ENCODE measurements at places on chromosomes 6 and 20.

- DNase-seq: no peak
Measured at GRCh38 chr6:2739335-2739734, 11.4 kb downstream of the MYLK4 start.

DNA sequence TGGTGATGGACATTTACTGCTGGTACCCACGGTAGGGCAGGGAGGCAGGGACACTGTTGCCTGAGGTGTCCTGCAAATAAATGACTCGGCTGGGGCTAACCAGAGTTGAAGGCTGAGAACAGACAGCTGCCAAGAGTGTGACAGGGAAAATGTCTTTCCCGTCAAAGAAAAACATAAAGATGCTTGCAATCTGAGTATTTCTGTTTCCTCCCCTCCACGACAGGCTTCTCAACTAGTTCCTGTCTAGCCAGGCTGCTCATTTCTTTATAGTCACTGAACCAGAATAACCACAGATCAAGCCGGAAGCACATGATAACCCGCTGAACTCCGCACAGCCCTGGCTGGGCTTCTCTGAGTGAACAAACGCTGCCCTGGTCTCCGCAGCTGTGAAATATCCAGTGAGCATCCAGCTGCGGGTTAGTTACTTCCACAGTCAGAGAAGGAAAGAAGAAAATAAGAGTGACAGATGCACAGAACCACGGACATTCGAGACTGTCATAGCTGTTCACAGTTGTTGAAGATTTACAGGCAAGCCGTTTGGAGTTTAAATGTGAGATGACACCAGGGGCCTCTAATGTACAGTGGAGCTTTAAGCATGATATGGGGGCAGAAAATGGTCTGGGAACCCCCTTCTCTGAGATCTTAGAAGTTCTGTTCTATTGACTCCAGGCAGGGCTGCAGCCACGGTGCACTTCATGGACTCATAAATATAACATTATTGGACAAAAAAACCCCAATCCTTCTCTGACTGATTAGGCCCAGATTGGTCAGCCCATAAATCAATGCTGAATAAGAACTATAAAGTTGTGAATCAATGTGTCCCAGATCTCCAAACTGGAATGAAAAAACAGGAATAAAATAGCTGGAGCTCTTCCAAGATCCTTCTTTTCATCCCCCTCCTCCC lies 299.9 kb upstream of the SUPT3H start:
- DNase-seq: peak; percentile 61

- no peak for DNase-seq
Measured at GRCh38 chr6:39037707-39038106, 10.9 kb upstream of the GLP1R start.

DNA sequence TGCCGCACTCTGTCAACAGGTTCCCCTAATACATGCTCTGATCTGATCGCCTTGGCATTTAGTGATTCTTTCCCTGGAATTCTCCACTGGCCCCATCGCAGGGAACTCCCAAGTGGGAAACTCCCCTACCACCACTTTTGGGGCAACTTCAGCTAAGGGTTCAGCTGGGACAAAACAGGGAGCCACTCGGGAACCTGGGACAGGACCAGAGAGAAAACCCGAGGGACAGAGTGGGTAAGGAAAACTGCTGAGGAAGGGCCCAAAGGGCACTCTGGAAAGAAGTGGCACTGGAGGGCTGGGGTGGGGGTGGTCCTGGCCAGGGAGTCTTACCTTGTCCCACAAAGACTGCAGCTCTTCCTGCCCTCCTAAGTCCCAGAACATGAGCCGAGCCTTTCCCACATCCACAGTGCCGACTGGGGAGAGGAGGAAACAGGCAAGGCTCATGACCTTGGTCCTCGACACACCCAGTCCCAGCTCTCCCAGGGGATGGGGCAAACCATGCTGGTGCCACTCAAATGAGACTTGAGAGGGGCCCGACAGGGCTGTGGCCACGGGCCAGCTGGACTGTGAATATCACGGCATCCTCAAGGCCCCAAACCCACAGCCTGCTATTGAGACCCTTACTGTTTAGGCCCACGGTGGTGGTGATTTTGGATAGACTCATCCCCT lies 1.6 kb downstream of the ARFRP1 start:
- no peak for DNase-seq

GRCh38 chr6:52515219-52515960 lies 61.5 kb downstream of the TRAM2 start:
- no peak for DNase-seq

DNA sequence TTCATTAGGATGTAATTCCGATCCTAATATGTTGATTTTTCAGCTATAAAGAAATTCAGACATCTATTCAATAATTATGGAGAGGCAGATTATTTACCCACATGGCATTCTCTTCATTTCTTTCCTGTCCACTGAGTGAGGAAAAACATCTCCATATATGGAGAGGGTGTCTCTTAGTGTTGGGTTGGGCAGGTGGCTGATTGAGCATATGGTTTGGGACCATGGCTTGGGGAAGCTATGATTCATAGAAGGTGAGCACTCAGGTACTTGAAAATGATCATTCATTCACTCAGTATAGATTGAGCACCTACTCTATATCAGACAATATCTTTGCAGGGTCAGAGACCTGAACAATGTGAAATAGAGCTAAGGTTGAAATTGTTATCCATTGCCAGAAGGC lies 41.3 kb upstream of the IL20RA start:
- no peak for DNase-seq

DNA sequence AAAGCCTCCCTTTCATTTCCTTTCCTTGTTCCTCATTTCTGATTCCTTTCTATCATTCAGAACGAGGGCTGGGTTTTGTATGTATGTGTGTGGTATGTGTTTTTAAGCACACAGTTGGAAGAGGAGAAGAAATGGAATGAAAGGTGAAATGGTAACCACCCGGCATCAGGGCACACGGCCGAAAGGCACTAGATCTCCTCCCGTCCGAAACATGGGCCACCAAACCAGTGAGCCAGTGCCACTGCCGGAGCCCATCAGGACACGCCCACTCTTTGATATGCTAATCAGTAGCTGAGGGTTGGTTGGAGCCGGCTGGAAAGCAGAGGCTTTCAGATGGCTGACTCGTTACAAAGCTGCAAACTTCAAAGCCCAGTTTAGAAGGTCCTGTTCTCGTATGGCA lies 228.6 kb upstream of the JARID2 start:
- DNase-seq: no peak

- peak; percentile 88 for DNase-seq
Measured at GRCh38 chr20:62900052-62900691, 26.1 kb downstream of the DIDO1 start.

DNA sequence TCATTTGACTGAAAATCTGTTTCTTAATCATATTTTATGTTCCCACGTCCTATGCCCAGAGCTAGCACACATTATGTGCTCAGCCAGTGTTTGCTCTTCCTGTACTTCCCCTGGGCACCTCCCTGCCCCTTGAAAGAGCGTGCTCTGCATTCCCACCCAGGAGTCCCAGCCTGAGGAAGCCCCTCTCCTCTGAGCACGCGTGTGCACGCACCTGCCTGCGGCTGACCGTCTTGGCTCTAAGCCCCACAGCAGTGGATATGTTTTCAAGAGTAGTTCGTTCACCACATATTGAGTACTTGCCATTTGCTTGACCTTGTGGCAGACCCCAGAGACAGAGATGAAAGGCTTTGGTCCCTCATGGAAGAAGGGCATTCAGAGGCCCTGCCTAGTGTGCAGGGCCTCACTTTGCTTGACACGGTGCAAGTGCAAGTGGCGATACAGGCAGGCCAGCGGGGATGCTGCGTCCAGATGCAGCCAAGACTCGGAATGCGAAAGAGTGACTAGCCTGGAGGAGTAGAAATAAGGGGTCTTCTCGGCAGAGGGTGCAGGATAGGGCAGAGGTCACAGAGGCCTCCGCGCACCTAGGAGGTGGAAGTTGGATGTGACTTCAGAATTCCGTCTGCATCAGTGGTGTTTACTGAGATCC lies 14.1 kb downstream of the SYNDIG1 start:
- DNase-seq: no peak

DNA sequence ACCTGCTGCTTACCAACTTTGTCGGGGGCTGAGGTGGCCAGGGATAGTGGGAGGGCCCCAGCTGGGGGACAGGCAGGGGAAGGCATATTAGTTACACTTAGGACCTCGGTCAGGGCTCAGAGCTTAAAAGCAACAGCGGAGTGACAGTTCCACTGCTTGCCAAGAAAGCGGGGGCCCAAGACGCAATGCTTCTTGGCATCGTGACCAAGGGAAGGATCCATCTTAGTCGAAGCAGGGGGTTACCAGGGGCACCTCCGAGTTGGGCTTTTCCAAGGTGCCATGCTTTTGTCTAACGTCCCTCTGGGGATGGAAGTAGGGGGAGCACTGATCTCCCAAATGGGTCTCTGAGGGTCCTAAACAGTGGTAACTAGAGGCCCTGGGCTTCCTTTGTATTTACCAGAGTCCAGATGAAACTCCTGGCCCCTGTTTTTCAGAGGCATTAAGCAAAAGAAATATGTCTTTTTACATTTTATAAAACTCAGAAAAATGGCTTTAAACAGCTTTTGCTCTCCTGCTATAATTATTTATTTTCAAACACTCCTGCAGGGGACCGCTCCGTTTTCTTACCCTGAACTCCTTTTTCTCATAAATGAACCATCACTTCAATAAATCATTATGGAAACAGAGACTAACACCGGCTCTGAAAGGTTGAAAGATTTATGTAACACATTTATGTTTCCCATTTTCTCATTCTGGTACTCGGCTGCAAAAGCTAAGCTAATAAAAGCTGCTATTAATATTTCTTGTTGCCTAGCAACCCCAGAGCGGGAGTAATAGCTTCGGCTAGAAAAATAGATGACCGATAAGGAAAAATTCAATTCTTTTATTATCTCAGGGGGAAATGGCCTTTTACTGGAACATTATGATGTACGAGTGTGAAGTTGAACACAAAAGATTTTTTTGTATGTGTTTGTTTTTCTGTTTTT lies 100.4 kb downstream of the TOX2 start:
- DNase-seq: no peak

DNA sequence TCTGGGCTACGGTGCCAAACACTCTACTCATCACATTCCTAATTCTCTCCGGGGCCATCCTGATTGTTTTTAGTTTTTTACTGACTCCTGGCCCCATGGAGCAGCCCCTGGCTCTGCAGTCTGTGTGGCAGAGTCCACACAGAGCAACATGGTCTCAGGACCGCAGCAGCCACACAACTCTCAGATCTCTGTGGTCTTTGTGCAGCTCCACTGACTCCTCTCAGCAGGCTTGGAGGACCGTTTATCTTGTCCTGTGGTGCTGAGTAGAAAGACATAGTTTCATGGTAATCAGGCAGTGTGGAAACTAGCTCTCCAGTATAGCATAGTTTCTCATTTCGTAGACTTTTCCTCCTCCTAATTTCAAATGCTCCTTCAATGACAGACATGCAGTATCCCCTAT lies 168.4 kb downstream of the EDN1 start:
- DNase-seq: peak; percentile 39

GRCh38 chr6:118739696-118740353 lies 88.4 kb upstream of the CEP85L start:
- no peak for DNase-seq

- DNase-seq: no peak
Measured at GRCh38 chr6:102068349-102068929, 674.9 kb downstream of the GRIK2 start.

DNA sequence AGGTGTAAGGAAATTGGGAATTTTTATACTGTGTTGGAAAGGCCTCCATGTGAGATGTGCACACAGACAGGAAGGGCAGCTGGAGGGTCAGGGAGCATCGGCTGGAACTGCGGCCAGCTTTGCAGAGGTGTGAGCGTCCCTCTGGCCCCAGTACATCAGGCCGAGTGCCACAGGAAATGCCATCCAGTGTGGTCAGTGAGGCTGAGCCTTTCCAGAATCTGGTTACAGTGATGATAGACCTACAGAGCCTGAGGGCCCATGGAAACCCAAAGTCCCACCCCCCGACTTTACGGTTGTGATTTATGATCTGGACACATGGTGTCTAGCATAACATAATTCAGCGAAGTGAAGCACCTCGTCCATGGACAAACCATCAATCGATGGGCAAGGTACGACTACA lies 137.3 kb upstream of the PDE10A start:
- DNase-seq: no peak

DNA sequence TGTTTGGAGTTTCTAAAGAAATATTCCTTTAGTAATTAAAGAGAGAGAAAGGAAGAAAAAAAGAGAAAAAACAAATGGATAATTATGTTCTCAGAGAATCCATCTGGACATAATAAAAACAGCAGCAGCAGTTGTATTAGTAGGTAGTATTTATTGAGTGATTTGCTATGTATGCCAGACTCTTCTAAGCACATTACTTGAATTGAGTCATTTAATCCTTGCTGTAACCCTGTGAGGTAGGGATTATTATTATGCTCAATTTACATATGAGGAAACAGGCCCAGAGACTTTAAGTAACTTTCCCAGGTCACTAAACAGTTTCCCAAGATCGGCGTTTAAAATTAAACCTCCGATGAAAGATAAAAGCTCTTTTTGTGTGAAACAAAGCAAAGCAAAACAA lies 238.8 kb downstream of the TSHZ2 start:
- no peak for DNase-seq

GRCh38 chr6:64750910-64751309 lies 956.1 kb downstream of the EYS start:
- DNase-seq: no peak

- no peak for DNase-seq
Measured at GRCh38 chr6:167925026-167925425, 72.4 kb upstream of the KIF25 start.

DNA sequence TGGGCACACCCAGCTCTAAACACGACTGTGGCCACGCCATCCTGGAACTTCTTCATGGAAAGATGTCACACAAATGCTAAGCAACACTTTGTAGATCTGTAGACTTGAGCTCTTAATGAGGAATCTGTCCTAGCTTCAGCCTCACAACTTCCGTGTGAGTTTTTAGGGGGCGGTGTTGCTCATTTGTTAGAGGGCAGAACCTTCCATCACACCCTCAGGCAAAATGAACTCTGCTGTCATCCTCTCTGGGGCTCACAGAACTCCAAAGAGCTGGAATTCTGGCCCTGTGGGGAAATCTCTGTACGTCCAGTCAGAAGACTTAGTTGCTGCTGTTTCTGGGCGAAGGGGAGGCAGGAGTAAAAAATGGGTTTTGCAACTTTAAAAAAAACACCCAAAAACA lies 49.8 kb downstream of the NRN1 start:
- DNase-seq: no peak

GRCh38 chr6:7646394-7646793 lies 56.4 kb downstream of the SNRNP48 start:
- DNase-seq: no peak

DNA sequence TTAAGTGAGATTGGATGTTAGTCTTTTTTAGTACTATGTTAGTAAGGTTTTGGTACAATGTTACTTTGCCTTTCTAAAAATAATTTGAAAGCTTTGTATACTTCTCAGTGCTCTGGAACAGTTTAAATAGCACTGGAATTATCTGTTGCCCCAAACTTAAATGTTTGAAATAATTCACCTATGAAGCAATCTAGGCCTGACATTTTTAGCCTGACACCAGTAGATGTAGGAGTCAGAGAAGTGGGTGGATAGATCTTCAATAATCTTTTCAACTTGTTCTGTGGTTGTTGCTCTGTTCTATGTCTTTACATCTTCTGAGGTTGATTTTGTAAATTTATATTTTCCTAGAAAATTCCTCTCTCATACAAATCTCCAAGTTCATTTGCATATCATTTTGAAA lies 103.1 kb upstream of the ADGRF1 start:
- no peak for DNase-seq

- DNase-seq: no peak
Measured at GRCh38 chr6:7649037-7649810, 59.2 kb downstream of the SNRNP48 start.

GRCh38 chr6:86256615-86257187 lies 614.0 kb upstream of the SYNCRIP start:
- no peak for DNase-seq

GRCh38 chr6:27546522-27546921 lies 73.6 kb upstream of the ZNF184 start:
- DNase-seq: no peak

All from retina (tissue), 1 donor.